ENCODE measurements at places on chromosomes 6 and 20.

DNA sequence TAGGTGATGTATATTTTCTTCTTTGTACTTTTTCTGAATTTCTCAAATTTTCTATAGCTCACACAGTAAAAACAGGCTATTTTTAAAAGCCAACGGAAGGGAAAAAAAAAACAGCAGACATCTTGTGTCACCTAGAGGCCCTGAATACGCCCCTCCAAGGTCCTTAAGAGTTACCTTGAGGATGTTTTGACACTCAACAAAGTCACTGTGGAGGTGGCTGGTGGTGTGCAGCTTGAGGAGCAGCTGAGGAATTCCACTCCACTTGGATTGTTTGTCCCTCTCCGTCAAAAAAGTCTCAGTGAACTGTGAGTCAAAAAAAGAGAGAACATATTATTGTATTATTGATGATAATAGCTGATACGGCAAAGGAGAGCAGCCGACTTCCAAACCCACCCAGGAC, 14.7 kb downstream of the TRPC4AP start:
- DNase-seq, result no peak

DNA sequence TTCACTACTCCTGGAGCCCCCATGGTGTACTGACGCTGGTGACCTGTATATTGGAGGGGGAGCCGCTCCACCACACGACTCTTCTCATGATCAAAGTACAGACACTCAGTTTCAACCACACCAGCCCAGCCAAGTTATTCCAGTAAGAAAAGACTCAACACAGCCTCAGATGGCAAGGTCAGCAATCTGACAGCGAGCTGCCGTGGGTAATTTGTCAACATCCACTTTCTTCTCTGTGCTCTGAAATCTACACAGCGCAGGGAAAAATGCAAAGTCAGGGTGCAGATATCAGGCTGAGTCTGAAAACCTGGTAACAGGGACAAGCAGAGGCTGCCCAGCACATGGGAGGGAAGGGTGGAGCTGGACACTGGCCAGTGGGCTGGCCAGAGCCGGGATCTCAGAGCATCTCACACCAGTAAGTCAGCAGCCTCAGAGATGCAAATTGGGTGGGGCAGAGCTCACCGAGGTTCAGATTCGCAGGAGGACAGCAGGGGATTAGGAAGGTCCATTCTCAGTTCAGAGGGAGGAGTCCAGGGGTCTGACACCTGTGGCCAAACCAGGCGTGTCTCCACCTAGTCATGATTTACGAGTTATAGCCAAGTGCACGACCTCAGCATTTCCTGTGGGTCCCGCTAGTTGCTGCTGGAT, 44.5 kb upstream of the RPS6KA2 start:
- peak; percentile 16 for DNase-seq

GRCh38 chr20:41309817-41310216, 7.7 kb downstream of the ZHX3 start:
- DNase-seq, result peak; percentile 78

DNA sequence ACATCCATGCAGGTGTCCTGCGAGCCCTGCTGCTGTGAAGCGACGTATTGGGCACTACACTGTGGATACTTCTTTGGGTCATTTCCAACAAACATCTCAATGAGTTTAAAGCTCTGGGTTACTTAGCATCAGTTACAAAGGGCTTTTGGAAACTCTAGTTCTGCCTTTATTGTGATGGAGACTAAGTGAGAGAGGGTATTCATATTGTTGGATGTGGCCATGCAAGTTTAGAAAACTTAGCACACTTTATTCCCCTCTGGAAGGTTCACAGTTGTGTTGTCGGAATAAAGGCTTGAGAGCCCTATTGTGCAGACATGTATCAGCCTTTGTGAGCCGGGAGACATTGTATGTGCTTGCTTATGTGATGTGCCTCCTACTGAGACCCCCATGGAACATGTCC, 22.1 kb downstream of the DUSP22 start:
- no peak for DNase-seq

- no peak for DNase-seq
Measured at GRCh38 chr6:132933090-132933489, 118.7 kb downstream of the RPS12 start.

GRCh38 chr6:132404736-132405135, 3.5 kb upstream of the MOXD1 start:
- DNase-seq, result no peak

DNA sequence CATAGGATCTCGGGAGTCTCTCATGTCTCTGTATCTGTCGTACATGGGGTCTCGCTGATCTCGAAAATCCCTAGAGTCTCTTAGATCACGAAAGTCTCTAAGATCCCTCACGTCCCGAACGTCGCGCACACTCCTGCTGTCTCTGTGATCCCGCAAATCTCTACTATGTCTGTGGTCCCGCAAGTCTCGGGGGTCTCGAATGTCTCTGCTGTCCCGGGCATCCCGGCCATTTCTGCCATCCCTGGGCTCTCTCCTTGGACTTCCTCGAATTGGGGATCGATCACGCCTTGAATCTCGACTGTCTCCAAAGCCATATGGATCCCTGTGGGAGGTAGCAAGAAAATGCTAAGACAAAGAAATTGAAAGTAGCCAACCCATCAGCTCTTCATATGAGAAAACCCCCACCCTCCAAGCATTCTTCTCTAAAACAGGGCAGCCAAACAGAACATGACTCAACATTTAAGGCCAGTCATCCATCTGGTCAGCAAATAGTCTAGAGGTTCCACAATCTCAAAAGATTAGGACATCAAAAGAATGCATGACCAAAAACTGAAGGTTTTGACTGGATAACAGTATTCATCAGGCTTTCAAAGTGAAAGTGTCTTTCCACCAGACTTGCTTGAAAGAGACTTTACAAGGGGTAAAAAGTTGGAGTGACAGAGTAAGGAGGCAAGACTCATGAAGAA, 19.4 kb downstream of the NCOA5 start:
- peak; percentile 75 for DNase-seq

GRCh38 chr6:86256615-86257187, 614.0 kb upstream of the SYNCRIP start:
- no peak for DNase-seq

DNA sequence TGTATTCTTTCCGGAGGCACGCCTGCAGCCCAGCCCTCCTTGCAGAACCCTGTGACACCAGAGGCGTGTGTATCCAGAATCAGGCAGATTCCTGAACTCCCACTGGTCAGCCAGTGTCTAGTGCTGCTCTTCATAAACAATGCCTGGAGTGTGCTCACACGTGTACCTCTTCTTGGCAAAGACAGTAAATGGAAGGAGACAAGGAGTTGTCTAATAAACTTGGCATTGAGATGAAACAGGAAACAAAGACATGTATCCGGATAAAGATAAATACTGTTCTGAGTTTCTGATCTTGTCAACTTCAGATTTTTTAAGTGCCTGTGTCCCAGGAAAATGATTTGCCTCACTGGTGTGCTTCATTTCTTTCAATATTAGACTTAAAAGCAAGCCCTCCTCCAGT, 1.7 kb downstream of the RPS6KA2 start:
- peak; percentile 88 for DNase-seq

- peak; percentile 60 for DNase-seq
Measured at GRCh38 chr6:106476331-106477105, 116.0 kb downstream of the CRYBG1 start.
